ENCODE measurements at places on chromosomes 1 and 21.

GRCh38 chr1:175841738-175842187, 98.4 kb upstream of the TNR start:
- no peak for DNase-seq

- no peak for DNase-seq
Observed at GRCh38 chr1:54965624-54966340, 14.6 kb upstream of the TMEM61 start.

- no peak for DNase-seq
Observed at GRCh38 chr1:14254251-14254650, 344.2 kb upstream of the KAZN start.

- DNase-seq, result no peak
Observed at GRCh38 chr21:31768710-31769109, 36.8 kb upstream of the SCAF4 start.

GRCh38 chr1:58480191-58480590, 66.3 kb downstream of the OMA1 start:
- no peak for DNase-seq

DNA sequence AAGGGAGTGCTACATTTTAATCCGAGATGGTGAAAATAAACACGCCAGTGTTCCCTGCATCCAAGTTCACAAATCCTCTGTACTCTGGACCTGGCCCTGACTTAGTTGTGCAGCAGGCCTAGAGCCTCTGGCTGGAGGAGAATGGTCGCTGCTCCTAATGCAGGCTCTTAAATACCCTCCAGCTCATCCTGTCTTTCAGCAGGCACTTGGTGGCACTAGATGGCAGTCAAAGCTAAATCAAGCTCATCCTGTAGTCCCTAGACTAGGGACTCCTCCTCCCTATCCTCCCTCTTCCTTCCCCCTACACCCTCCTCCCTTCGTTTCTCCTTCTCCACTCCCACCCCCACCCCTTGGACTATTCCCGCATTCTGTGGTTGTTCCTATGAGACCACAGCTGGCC, 41.6 kb upstream of the MTR start:
- no peak for DNase-seq

GRCh38 chr1:185972096-185972850, 238.1 kb downstream of the HMCN1 start:
- no peak for DNase-seq

- no peak for DNase-seq
Observed at GRCh38 chr1:206859082-206859521, 6.3 kb upstream of the IL20 start.

DNA sequence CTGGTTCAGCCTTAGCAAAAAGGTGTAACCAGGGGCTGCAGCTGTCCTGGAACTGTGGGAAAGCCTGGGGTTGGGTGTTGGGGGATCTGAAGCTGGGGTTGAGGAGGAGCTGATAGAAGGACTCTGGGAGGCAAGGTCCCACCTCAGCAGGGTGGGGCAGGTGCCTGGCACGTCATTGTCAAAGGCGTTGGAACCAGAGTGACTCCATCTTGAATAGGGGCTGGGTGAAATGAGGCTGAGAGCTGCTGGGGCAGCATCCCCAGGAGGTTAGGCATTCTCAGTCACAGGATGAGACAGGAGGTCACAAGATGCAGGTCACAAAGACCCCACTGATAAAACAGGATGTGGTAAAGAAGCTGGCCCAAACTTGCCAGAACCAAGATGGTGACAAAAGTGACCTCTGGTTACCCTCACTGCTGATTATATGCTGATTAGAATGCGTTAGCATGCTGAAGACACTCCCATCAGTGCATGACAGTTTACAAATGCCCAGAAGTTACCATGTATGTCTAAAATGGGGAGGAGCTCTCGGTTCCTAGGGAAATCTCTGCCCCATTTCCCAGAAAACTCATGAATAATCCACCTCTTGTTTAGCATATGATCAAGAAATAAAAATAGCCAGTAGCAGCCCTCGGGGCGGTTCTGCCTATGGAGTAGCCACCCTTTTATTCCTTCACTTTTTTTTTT, 85.4 kb downstream of the IER5 start:
- DNase-seq, result no peak

GRCh38 chr1:156814571-156815260, 1.9 kb downstream of the SH2D2A start:
- no peak for DNase-seq

GRCh38 chr1:218414060-218414728, 69.1 kb downstream of the TGFB2 start:
- no peak for DNase-seq

DNA sequence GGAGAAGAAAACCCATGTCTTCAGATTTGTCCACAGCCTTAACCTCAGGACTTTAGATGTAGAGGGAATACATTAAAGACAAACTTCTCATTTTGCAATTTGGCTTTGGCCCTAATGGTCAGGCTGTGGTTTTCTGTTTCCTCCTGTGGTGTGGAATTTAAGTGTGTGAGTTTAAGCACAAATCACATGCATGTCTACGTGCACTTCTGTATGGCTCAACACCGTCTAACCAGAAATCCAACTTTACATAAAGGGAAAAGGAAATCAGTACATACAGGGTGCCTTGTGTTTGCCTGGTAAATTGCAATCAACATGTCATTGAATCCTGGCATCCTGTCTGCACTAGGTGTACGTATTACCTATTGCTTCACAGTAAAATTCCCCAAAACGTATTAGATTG, 1.2 kb upstream of the ZNF124 start:
- no peak for DNase-seq

DNA sequence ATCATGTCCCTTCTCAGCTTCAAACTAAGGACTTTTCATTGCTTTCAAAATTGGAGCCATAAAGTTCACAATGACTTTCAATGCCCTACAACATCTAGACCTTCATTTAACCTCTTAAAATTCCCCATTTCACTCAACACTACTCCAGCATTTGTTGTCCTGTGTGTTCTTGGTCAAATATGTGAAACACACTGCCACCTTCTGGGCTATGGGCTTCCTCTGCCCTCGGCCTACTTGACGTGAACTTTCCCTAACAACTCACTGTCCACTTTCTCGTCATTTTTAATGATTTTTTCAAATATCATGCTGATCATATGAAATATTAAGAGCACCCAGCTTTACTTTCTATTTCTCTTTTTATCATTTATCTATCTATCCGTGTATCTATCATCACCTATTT, 2018.4 kb downstream of the NCAM2 start:
- DNase-seq, result no peak

DNA sequence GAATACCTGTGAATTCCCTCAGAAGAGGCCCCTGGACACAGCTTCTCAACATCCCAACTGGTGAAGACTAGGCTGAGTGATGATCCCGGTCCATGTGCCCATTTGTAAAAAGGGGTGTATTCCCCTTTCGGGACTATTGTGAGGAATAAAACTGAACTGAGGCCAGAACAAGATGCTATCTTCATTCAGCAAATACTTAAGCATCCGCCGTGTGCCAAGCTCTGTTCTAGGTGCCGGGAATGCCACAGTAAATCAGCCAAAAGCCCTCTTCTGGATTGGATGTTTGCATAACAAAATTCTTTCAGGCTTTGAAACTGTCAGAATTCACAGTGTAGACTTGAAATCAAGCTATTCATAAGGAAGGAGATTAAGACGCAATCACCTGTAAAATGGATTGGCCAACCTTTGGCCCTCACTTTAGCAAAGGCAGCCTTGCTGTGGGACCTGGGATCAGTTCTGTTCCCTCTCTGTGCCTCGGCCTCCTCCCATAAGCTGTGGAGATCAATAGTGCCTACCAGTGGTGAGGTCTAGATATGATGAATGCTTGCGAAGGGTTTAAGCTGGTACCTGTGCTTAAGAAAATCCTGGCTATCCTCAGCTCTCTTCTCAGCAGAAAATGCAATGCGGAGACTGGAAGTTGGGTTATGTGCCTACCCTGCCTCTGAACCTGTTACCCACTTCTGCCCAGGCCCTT, 1.8 kb downstream of the ALPL start:
- no peak for DNase-seq

GRCh38 chr1:85605484-85606413, 25.2 kb downstream of the CCN1 start:
- DNase-seq, result no peak

- no peak for DNase-seq
Observed at GRCh38 chr1:29645586-29645985, 409.3 kb downstream of the PTPRU start.

DNA sequence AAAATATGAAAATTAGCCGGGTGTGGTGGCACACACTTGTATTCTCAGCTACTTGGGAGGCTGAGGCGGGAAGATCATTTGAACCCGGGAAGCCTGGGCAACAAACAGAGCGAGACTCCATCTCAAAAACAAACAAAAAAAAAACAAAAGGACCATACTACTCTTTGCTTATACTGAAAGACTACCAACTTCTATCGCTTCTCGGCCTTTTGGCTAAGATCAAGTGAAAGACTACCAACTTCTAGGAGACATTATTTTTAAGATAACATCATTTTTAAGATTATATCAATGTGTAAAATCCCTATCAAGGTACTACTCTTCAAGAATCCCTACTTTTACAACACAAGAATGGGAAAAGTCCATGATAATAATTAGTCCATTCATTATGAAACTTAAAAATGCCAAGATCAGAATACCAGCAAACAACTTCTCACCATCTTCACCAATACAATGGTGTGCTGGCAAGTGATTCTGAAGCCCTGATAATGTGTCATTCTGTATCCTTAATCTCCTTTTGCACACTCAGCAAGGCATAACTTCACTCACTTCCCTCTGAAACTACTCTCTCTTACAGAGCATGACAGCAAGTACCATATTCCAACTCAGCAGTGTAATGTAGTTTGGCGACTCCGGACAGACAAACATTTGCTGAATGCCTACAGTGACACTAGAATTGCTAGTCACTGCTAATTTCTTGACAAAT, 1.7 kb downstream of the PTP4A2 start:
- no peak for DNase-seq

DNA sequence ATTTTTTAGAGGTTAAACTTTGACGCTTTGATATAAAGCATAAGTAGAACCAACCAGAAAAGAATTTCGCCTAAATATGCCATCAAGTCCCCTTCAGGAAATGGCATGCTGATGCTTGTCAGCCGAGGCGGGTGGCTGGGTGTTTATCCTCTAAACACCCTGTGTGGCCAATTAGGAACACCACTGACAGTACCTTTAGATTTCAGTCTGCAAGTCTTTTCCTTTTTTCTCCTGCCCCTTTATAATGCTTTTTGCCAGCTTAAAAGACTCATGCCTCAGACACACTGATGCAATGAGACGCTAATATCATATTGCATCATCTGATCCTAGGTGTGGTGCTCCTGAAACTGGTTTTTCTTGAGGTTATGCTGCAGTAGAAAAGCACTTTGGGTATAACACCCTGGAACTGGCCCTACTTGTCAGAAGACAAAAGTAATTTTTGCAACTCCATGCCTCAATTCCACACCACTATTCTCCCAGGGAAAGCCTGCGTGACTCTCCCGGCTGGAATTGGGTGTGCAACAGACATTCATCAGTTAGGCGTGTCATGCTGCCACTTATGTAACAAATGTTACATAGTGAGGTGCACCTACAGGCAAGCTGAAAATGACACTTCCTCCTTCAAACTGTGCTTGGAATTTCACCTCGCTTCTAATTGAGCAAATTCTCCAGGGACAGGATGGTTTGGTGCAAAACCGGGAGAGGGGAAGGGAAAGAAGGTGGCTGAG, 2.0 kb upstream of the RCC2 start:
- DNase-seq, result no peak

DNA sequence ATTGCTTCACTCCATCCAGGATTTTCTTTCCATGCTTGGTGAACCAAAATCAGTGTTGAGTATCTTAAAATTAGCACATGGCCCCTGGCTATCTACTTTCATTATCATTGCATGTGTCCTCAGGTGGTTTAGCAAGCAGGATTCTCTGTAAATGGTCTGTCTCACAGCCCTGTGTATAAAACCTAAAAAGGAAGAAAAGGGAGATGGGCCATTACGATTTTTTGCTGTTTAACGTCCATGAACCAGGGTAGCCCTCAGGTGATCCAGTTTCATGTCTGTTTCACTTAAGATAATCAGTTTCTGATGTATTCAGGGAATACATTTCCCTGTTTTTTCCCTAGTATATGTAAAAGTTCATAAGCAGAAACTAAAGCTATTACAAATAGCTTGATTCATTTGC, 238.2 kb downstream of the NFIA start:
- no peak for DNase-seq

- DNase-seq, result no peak
Observed at GRCh38 chr1:94912263-94913184, 14.4 kb downstream of the CNN3 start.

- no peak for DNase-seq
Observed at GRCh38 chr1:237282208-237282783, 240.3 kb downstream of the RYR2 start.

DNA sequence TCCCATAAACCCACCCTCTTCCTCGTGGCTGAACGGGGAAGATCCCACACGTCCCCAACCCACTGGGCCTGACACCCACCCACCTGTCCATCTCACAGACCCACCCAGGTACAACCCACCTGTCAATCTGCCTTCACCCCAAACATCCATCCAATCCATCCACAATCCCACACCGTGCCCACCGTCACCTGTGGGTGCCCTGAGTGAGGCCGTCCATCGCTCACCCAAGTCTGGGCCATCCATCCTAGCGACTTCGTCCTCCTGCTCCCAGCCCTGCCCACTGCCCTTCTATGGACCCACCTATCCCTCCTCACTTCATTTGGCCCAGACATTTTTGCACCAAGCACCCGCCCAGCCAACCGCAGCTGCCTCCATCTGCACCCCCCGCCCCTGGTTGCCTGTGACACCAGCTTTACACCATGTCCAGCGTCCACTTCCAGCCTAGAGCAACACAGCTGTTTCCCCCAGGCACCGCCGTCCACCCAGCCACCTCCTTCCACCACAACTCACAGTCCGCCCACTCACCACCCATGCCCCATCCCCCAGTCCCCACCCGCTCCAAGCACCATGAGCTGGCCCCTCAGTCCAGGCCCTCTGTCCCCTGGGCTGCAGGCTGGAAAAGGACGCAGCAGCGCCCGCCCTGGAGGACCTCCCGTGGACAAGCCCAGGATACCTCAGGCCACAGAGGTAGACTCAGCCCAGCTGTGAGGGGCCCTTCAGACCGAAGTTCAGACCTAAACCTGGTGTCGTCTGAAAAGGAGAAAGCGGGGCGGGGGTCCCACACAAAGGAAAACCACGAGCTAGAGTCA, 7.7 kb downstream of the TTLL10 start:
- no peak for DNase-seq

GRCh38 chr1:27891196-27891889, 19.0 kb downstream of the THEMIS2 start:
- no peak for DNase-seq

- DNase-seq, result no peak
Observed at GRCh38 chr1:20446796-20447195, 39.2 kb downstream of the CAMK2N1 start.

DNA sequence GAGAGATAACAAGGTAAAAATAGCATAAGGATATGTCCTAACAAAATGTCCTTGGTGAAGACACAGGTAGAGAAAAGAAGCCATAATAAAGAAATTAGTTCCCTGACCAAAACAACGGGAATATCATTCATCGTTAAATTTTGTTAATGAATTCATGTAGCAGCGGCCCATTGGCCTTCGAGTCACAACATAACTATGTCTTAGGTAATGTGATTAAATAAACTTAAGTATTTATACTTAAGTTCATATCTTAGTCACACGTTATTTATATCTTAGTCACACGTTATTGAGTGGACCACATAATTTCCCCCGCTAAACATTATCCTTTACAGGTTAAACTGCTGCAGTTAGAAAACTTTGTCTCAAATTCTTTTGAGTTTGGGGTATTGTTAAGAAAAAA, 1.2 kb downstream of the NEXN start:
- no peak for DNase-seq

- DNase-seq, result no peak
Observed at GRCh38 chr1:175814885-175815284, 71.5 kb upstream of the TNR start.

Data from stimulated activated CD8-positive, alpha-beta memory T cell treated with anti-CD3 and anti-CD28 coated beads, Interleukin-15, amount 100 ng/mL, for 24 hours (primary cell).